Colonic mucosa (tissue), 4 donors: ENCODE measurements at places on chromosomes 3 and 15. TPM values are rescaled to one million over a fixed set of nuclear protein-coding genes. Genes with fewer than 3 reads are reported as not detected.

EHD4 gene
- total RNA-seq: 40.0 TPM

GOLGA8S gene
- 0.08 TPM for total RNA-seq

KLF15 gene
- total RNA-seq: 1.9 TPM

SEMA5B gene
- total RNA-seq: 0.40 TPM

MED12L gene
- total RNA-seq: 1.3 TPM

TAGLN3 gene
- not detected for total RNA-seq

SNX33 gene
- 26.2 TPM for total RNA-seq

MANF gene
- total RNA-seq: 178 TPM

NR2F2 gene
- 25.7 TPM for total RNA-seq

ZBTB47 gene
- total RNA-seq: 4.0 TPM

SAXO2 gene
- 0.67 TPM for total RNA-seq

EXD1 gene
- total RNA-seq: not detected

C3orf22 gene
- total RNA-seq: not detected

CYP8B1 gene
- total RNA-seq: not detected

GRCh38 chr3:116449546-116450350, 4.5 kb upstream of the LSAMP start:
- DNase-seq: no peak

- DNase-seq: peak; percentile 29
These were observed 22.4 kb upstream of the CCK start for GRCh38 chr3:42288385-42288784.

DNA sequence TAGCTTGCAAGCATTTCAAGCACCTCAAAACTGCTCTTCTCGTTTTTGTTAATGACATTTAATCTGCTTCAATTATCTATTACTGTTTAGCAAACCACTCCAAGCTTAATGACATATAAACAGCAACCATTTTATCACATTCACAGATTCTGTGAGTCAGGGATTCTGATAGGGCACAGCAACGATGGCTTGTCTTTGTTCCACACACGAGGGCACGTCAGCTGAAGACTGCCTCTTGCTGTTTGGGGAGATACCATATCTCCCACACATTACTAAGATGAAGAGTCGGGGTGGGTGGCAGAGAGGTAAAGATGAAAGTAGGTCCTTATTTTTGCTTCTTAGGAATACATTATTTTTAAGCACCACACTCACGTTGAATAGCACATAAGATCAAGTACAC, 19.3 kb downstream of the CPOX start:
- no peak for DNase-seq

DNA sequence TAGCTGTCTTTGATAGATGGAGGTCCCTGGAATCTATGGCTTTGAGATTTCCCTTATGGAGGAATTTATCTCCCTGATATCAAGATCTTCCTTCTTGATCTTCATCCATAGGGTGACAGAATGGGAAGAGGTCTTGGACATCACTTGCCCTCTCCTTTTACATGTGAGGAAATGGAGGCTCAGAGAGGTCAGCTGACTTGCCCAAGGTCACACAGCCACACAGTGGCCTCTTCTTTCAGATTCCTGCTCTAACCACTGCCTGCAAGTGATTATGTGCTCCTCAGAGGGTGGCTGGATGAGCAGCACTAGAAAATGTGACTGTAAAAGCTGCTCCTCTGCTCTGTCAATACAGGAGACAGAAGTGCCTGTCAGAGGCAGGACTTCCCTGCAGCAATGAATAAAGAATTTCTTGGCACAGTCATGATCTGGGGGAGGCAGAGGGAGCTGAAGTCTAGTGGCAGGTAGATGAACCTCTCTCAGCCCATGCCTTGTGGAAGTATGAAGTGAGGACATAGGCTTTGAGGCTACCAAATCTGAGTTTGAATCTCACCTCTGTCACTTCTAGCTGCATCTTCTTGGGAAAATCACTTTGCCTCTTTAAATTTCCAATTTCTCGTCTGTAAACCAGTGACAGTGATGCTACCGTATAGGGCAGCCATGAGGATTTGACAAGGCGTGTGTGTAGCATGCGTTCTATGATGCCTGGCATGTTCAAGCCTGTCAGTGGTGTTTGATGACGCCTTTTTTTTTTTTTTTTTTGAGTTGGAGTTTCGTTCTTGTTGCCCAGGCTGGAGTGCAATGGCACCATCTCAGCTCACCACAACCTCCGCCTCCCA, 12.0 kb downstream of the SSUH2 start:
- no peak for DNase-seq

GRCh38 chr15:74382004-74382816, 14.8 kb upstream of the CYP11A1 start:
- peak; percentile 86 for DNase-seq

DNA sequence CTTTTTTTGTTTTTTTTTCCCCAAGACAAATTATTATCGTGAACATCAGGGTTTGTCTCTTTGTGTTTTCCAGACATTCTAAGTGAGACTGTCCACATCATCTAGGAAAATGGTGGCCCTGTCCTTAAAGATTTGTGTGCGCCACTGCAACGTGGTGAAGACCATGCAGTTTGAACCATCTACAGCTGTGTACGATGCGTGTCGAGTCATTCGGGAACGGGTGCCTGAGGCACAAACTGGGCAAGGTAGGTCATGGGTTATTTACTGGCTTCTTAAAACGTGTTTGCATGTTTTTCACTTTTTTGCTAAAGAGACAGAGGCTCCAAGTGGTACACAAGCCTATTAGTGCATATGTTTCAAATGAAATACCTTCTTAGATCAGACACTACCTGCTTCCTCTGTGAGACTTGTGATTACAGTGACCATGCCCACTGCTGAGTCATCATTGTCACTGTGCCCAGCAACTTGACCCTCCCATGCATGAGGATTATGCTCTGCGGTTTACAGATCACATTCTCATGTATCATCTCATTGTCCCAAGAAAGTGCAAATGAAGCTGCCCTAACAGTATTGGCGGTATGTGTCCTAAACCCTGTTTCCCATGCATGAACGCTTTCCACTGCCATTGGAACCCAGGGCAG, 395.2 kb upstream of the TPM1 start:
- DNase-seq: peak; percentile 74

GRCh38 chr15:101325263-101326025, 30.4 kb upstream of the SNRPA1 start:
- no peak for DNase-seq

DNA sequence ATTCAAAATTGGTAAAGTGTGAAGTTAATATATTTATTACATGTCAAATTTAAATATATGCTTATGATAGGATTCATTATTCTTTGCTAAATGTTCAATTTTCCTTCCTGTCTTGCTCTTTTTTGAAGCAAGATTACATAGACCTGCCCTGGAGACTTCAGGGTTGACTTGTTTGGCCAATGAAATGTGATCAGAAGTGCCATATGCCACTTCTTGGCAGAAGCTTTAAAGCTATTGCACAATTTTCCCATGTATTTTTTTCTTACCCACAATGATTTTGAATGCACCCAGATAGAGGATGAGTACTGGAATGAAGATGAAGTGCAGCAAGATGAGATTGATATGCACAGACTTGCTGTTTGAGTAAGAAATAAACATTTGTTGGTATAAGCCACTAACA, 406.3 kb upstream of the BCHE start:
- no peak for DNase-seq

- DNase-seq: no peak
These were observed 26.0 kb downstream of the HHLA2 start for GRCh38 chr3:108322352-108322751.

GRCh38 chr15:88512078-88512477, 34.4 kb downstream of the DET1 start:
- DNase-seq: no peak

- DNase-seq: no peak
These were observed 216.4 kb downstream of the RBMS3 start for GRCh38 chr3:29497282-29497681.

GRCh38 chr3:113496924-113497323, 18.0 kb downstream of the SPICE1 start:
- no peak for DNase-seq

- DNase-seq: no peak
These were observed 25.0 kb upstream of the THBS1 start for GRCh38 chr15:39555885-39556284.

GRCh38 chr3:5314897-5315296, 127.4 kb downstream of the EDEM1 start:
- no peak for DNase-seq

- no peak for DNase-seq
These were observed 37.4 kb downstream of the TFRC start for GRCh38 chr3:196044513-196044912.

GRCh38 chr15:91696981-91697380, 156.5 kb upstream of the SLCO3A1 start:
- DNase-seq: no peak

DNA sequence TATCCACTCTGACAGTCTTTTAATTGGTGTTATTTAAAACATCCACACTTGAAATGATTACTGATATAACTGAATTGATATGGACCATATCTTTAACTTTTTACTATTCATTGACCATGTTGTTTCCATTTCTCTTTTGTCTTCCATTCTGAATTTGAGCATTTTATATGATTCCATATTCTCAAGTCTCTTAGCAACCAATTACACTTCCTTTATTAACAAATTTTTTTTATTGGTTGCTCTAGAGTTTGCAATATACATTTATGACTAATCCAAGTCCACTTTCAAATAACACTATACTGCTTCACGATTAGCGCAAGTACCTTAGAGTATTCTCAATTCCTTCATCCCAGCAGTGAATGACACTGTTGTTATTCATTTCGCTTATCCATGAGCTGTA, 16.4 kb downstream of the RFX7 start:
- DNase-seq: no peak

- DNase-seq: no peak
These were observed 1.5 kb downstream of the ABTB1 start for GRCh38 chr3:127674101-127674721.

GRCh38 chr15:66741646-66742045, 39.6 kb downstream of the SMAD6 start:
- no peak for DNase-seq

DNA sequence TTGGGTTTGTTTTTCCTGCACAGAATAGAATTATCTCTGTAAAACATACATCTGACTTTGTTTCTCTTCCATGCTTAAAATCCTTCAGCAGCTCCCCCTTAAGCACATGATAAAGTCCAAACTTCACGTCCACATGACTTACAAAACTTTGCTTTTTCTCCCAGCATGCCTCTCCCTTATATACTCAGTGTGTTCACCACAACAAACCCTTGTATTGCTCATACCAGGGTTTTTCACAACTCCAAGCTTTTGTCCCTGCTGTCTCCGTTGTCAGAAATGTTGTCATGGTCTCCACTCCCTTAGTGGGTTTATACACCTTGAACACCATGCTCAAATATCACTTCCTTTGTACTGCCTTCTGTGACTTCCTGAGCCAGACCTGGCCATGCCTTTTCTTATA, 91.1 kb upstream of the MITF start:
- DNase-seq: no peak

DNA sequence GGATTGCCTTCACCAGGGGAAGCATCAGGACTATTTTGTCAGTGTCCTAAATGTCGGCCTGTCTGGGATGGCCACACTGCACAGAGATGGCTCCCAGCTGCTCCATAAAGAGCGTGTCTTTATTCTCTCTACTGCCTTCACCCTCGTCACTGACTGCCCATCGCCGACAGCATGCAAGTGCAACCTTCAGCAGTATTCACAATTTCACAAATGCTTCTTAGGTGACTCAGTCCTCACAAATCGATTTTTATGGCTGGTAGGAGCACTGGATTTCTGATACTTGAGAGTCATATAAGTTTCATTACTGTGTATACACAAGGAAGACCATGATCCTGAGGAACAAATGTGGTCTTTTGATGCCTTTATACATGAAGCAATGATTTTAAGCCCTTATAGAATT, 1.1 kb upstream of the SSUH2 start:
- no peak for DNase-seq

- DNase-seq: no peak
These were observed 38.4 kb downstream of the SPSB4 start for GRCh38 chr3:141089339-141090152.

DNA sequence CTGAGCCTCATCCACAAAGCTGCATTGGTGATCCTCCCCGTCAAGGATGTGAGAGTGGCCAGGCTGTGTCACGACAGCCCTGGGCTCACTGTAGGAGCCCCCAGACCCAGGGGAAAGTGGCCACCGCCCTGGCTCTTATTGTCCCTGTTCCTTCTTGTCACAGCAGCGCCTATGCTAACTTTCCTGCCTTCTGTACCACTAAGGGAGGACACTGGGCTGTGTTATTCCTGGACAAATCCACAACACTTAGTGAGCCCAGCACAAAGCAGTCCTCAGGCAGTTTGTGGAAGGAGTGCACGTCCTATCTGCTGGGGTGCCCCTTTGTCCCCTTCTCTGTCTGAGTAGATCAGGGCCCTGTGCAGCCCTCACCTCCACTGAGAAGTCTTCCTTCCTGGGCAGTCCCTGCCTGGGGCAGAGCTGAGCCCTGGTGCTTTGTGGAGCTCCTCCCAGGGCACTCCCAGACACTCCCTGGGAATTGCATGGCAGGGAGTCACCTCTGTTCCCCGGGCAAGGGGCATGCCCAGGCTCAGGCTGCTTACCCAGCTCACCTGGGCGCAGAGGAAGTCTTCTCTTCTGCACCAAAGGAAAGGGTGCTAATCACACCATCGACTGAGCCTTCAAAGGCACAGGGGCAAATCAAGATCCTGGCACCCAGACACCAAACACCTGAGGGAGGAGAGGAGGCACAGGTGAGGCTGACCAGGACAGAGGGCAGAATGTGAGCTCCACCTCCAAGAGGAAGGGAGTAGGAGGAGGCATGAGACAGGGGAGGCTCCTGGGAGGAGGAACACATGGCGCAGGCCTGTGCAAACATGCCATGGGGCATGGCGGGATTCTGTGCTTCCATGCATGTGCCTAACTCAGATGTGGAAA, 138.7 kb downstream of the KLF13 start:
- peak; percentile 90 for DNase-seq

DNA sequence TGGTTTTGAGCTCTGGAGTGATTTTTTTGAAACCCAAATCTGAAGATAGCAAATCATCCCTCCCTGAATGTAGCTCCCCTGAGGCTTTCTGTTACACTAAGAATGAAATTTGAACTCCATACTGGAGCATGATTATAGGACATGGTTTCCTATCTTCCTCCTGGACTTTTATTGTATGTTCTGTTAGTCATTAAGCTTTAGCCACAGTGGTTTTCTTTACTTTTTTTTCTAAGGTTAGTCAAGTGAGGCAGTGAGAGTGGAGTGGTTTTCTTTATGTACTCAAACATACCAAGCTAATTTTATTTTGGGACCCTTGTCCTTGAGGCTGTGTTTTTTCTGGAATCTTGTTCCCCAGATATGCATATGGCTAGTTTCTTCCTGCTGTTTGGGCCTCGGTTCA, 55.2 kb upstream of the FRMD4B start:
- no peak for DNase-seq

GRCh38 chr3:88226910-88227309, 77.2 kb downstream of the C3orf38 start:
- DNase-seq: no peak

DNA sequence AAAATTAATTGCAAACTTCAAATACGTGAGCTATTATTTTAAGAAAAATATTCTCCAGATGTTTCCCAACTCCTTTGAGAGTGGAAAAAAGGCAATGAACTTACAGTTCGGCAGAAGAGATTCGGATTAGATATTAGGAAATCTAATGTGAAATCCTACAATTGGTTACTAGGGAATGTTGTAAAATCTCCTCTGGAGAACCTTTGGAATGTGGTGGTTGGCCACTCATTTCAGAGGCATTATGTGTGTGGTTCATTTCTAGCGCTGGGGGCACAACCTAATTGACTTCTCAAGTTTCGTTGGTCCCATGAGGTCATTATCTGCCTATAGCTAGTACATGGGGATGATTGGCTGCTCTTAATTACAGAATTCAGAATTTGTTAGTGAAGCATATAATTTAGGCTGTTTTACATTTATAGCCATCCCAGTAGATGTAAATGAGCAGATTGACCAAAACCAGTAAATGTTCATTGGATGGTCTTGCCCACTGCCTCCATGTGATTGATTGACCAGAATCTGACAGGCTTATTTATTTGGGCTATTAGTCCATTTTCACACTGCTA, 34.6 kb upstream of the CMSS1 start:
- DNase-seq: no peak
